ENCODE measurements at places on chromosomes 2 and 18.

DNA sequence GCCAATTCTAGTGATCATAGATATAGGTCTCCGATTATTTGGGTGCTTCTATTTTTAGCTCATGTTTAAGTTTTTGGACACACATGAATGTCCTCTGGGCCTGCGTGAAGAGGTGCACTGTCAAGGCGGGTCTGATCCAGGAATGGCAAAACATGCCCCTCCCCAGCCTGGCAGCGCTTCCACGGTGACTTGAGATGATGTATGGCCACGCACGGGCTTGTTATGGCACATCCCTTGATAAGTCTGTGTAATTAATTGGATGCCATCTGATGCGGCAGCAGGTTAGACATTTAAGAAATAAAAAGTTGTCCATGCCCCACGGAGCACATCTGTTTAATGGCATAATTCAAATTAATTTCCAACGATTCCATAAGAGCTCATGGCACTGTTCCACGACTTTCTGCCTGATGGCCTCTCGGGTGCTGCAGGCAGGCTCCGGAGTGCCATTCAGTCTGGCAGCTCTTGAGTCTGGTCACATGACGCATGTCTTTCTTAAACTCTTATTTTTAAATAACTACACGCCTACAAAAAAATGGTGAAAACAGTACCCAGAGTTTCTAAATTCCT is 151.4 kb downstream of the ACKR3 start:
- DNase-seq: no peak

GRCh38 chr2:71611247-71611646 is 157.9 kb downstream of the DYSF start:
- DNase-seq: no peak

- no peak for DNase-seq
Measured at GRCh38 chr2:11320698-11321492, 23.5 kb downstream of the ROCK2 start.

GRCh38 chr2:66030553-66030952 is 404.4 kb upstream of the MEIS1 start:
- no peak for DNase-seq

Data from GM03348 (cell line).